ENCODE measurements at places on chromosomes 12 and 14.

GRCh38 chr14:45902241-45902640, 649.2 kb upstream of the MIS18BP1 start:
- no peak for DNase-seq

- DNase-seq: no peak
Measured at GRCh38 chr14:32697704-32698103, 241.0 kb upstream of the NPAS3 start.

DNA sequence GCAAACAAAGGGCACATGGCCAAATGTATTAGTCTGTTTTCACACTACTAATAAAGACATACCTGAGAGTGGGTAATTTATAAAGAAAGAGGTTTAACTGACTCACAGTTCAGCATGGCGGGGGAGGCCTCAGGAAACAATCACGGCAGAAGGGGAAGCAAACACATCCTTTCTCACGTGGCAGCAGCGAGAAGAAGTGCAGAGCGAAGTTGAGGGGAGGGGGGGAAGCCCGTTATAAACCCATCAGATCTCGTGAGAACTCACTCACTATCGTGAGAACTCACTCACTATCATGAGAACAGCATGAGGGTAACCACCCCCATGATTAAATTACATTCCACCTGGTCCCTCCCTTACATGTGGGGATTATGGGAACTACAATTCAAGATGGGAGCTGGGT, 66.1 kb downstream of the ST8SIA1 start:
- no peak for DNase-seq

DNA sequence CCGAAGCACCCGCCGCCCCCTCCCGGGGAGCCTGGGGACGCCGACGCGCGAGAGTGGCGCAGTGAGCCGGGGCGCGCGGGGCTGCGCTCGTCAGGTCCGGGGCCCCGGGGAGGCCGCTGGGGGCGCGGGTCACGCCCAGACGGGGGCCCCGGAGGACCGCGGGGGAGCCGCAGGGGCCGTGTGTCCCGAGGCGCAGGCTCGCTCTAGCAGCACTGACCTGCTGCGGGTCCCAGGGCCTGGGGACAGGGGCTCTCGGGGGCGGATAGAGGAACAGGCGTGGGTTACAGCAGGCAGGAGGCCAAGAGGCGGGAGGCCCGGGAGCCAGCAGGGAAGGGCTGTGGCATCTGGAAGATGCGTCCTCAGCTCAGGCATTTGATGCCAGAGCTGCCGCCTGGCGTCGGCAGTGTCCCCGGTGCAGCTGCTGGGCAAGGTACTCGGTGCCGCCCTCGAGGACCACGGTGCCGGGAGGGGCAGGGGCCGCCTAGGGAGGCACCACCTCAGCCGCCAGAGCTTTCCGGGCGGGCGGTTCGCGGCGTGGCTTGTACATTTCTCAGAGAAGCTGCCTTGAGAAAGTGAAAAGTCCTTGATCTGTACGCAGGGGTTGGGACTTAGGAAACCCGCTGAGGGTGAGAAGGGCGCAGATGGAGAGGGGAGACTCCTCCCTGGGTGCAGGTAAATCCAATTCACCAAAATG, 1.2 kb downstream of the WNT5B start:
- DNase-seq: no peak

DNA sequence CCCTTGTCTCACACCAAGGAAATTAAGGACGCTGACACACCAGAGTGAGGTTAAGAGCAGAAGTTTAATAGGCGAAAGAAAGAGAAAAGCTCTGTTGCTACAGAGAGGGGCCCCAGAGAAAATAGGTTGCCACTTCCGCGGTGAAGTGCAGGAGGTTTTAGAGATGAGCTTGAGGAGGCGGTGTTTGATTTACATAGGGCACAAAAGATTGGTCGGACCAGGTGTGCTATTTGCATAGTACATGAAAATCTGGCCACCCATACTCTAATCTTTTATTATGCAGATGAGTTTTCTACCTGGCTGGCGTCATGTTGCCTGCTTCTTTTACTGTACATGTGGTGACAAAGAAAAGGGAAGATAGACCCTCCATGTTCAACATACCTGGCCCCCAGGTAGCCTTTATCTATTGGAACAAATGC, 23.3 kb upstream of the MYF6 start:
- DNase-seq: peak; percentile 97

- no peak for DNase-seq
Measured at GRCh38 chr12:59723520-59723919, 127.7 kb downstream of the SLC16A7 start.

- DNase-seq: no peak
Measured at GRCh38 chr14:103116636-103117035, 6.6 kb upstream of the TNFAIP2 start.

- DNase-seq: no peak
Measured at GRCh38 chr12:106021516-106021915, 117.2 kb downstream of the NUAK1 start.

DNA sequence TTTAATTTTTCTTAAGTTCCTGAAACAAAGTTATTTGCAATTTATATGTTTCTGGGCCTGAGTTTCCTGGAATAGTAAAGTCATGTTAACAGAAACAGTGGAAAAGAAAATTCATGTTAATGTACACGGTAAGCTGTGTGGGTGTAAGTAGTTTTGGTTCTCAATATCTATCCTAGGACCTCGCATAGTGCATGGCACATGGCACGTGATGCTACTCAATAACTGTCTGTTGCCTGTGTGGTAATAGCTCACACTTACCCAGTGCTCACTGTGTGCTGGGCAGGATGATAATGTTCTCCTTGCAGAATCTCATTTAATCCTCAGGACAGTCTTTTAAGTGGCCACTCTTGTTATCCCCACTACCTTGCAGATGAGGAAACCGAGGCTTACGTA, 100.7 kb downstream of the DUSP16 start:
- DNase-seq: no peak

DNA sequence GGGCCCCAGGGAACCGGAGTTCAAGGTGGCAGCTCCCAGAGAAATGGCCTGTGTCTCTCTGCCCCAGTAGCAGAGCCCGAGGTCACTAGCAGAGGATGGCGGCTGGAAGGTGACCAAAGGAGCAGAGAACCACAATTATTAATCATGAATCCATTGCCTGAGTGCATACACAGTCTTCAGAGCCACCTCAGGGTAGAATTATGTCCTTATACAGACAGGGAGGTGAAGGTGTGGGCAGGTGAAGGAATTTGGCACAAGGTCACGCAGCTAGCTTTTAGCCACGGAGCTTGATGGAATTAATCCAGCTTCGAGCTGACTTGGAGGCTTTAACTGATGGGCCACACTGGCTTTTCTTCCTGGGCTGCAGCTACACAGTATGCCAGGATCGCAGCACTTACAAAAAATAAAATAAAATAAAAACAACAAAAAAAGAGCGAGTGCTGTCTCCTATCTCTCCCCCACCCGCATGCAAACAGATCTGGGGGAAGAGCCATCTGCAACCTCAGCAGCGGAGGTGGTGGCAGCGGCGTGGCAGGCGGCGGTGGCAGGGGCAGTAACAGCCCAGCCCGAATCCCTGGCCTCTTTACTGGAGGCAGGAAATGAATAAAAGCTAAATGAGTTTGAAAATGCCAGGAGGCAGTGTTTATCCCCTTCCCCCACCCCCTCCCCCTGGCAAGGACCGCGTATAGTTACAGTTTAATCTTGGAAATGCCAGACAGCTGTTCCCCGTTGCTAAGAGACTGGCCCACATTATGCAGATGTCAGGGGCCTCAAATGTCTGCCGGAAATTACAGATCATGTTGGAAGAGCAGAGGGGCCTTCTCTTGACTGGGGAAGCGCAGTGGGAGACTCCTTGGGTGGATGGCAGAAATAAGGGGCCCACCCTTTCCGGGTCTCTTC, 93.5 kb downstream of the LRRC74A start:
- DNase-seq: peak; percentile 93
